Neural crest cell (in vitro differentiated cells): ENCODE measurements at places on chromosomes 6 and 20. TPM values are rescaled to one million over a fixed set of nuclear protein-coding genes. Genes with fewer than 3 reads are reported as not detected.
A peak's percentile ranks its signal among the peaks of the same experiment; 100 is the strongest.

The RGS17 gene
- total RNA-seq, result 3.5 and 4.7 TPM in 2 replicates

The ADAT2 gene
- 10.1 and 11.3 TPM in 2 replicates for total RNA-seq

The GLP1R gene
- total RNA-seq, result 0.65 and 0.89 TPM in 2 replicates

The TOMM6 gene
- 248 and 249 TPM in 2 replicates for total RNA-seq

The SMLR1 gene
- not detected in 2 replicates for total RNA-seq

The RIPOR2 gene
- 2.9 and 3.5 TPM in 2 replicates for total RNA-seq

The XKR7 gene
- 4.5 and 4.9 TPM in 2 replicates for total RNA-seq

The SLC12A5 gene
- 9.6 and 10.0 TPM in 2 replicates for total RNA-seq

DNA sequence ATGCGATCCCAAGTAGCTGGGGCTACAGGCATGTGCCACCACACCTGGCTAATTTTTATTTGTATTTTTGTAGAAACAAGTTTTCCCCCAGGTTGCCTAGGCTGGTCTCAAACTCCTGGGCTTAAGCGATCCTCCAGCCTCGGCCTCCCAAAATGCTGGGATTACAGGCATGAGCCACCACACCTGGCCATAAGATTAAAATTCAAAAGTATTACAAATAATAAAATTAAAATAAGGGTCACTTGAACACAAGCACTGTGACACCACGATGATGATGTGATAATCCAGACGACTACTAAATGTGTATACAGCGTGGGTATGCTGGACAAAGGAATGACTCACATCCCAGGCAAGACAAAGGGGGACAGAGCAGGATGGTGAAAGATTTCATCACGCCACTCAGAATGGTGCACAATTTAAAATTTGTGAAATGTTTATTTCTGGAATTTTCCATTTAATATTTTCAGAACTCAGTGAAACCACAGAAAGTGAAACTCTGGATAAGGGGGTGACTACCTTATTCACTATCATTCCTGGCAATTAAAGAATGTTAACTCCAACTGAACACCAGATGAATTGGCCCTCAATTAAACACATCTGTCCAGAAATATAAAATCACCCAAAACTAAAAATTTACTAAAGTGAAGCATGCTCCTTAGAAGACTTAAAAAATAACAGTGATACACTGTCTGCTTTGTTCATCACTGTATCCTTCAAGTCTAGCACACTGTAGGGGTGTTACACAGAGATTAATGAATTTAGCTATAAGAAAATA, 13.1 kb downstream of the B4GALT5 start:
- H3K4me3 ChIP-seq, result no peak overlapping the region
- no peak for DNase-seq
- H3K27ac ChIP-seq, result peak overlapping the region; percentile 96

DNA sequence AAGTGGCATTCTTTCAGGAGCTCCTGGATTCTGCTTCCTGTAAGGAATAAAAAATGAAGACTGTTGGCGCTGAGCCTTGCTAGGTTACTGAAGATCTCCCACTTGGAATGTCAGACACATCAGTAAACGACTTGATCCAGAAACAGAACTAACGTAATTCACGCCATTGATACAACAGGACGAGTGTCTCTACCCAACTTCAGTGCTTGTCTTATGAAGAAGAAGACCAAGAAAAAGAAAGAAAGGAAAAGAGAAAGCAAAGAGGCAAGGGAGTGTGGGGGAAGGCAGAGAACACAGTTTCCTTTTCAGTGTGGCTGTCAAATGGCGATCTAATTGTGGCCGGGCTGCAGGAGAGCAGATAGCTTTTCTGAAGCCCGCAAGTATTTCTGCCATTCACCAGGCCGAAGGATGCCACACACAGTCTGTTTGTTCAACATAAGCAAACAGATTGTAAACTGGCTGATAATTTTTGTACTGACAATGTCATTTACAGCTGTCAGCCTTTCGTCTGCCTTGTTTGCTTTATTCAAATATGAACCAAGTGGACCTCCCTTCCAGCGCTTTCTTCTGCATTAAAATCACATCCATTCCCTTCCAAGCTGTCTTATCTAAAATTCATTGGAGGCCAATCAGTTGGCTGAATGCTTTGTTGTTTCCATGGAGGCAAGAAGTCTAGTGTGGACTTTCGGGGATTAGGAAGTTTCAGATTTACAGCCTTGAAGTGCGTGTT, 180.6 kb downstream of the FOXA2 start:
- H3K36me3 ChIP-seq, result no peaks in the 10 kb centered on the region
- H3K27me3 ChIP-seq, result peaks cover 97% of the 10 kb centered on the region
- H3K27ac ChIP-seq, result no peak overlapping the region
- peak overlapping the region; percentile 23 for H3K4me3 ChIP-seq
- no peak for DNase-seq
- H3K4me1 ChIP-seq, result peaks cover 19% of the 10 kb centered on the region

DNA sequence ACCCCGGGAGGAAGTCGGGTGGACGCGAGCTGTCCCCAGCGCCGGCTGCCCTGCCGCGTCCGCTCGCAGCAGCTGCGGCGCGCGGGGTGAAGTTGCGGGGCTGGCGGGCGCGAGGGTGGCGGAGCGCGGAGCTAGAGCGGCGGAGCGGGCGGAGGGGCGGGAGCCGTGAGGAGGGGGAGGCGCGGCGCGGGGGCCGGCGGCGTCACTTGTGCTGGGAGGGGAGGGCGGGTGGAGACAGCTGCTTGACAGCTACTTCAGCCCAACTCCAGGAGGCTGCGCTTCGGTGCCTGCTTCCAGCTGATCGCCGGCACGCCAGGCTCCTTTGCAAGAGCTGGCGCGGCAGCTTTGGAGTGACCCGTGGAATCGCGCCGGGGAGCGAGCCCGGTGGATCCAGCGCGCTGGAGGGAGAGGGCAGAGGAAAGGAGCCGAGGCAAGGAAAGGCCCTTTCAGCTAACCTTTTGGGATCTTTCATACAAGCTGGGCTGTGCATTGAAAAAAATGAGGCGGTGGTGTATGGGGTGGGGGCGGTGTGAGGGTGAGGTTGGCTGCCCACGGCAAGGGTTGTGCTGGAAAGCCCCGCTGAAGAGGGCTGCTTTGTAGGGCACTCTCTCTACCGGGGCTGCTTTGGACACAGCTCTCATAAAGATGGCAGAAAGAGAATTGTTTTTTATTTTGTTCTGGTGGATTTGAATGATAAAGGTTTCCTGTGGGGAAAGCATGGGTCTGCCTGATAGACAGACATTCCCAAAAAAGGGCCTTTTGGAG, 24.6 kb downstream of the RIPOR2 start:
- H3K4me1 ChIP-seq, result peaks cover 48% of the 10 kb centered on the region
- peaks cover 2% of the 10 kb centered on the region for H3K36me3 ChIP-seq
- peaks cover 50% of the 10 kb centered on the region for H3K27me3 ChIP-seq
- no peak overlapping the region for H3K27ac ChIP-seq
- H3K4me3 ChIP-seq, result peak overlapping the region; percentile 91
- peak; percentile 36 for DNase-seq

GRCh38 chr20:48733296-48733790, 94.5 kb downstream of the PREX1 start:
- peak overlapping the region; percentile 81 for H3K27ac ChIP-seq
- no peak overlapping the region for H3K4me3 ChIP-seq
- no peaks in the 10 kb centered on the region for H3K27me3 ChIP-seq
- H3K36me3 ChIP-seq, result peaks cover 30% of the 10 kb centered on the region

DNA sequence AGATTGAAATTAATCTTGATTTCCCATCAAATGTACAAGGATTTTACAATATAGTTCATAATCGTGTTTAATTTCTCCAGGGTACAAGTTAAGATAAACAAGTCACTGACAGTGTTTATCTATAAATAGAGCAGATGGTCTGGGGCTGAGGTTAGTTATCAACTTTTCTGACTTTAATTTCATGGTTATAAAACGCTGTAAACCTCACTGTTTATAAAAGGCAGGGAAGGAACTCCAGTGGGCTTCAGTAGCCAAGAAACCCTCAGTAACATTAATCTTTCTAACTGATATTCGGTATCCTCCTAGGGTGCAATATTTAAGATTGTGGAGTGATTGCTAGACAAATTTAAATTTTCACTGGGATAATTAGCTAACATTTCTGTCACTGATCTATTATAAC, 68.6 kb downstream of the GFRAL start:
- no peak for DNase-seq
- no peak overlapping the region for H3K4me3 ChIP-seq
- no peaks in the 10 kb centered on the region for H3K4me1 ChIP-seq
- no peak overlapping the region for H3K27ac ChIP-seq
- no peaks in the 10 kb centered on the region for H3K27me3 ChIP-seq

- DNase-seq, result no peak
- no peaks in the 10 kb centered on the region for H3K27me3 ChIP-seq
- H3K36me3 ChIP-seq, result no peaks in the 10 kb centered on the region
- no peak overlapping the region for H3K27ac ChIP-seq
- peaks cover 10% of the 10 kb centered on the region for H3K4me1 ChIP-seq
Observed at GRCh38 chr20:53381568-53382262, 211.9 kb downstream of the ZNF217 start.

- no peak overlapping the region for H3K4me3 ChIP-seq
- no peak for DNase-seq
- H3K4me1 ChIP-seq, result no peaks in the 10 kb centered on the region
- no peak overlapping the region for H3K27ac ChIP-seq
- no peaks in the 10 kb centered on the region for H3K36me3 ChIP-seq
Observed at GRCh38 chr6:132650429-132650828, 8.6 kb downstream of the TAAR1 start.

GRCh38 chr6:57137350-57137749, 34.8 kb upstream of the BAG2 start:
- peaks cover 32% of the 10 kb centered on the region for H3K36me3 ChIP-seq
- H3K4me3 ChIP-seq, result no peak overlapping the region
- H3K4me1 ChIP-seq, result peaks cover 11% of the 10 kb centered on the region
- DNase-seq, result no peak
- no peak overlapping the region for H3K27ac ChIP-seq

- H3K27ac ChIP-seq, result no peak overlapping the region
- H3K4me1 ChIP-seq, result no peaks in the 10 kb centered on the region
- peaks cover 2% of the 10 kb centered on the region for H3K36me3 ChIP-seq
- H3K4me3 ChIP-seq, result no peak overlapping the region
Observed at GRCh38 chr6:75116946-75117345, 88.9 kb downstream of the COL12A1 start.

GRCh38 chr20:58144096-58144495, 84.4 kb downstream of the ANKRD60 start:
- no peaks in the 10 kb centered on the region for H3K4me1 ChIP-seq
- no peak overlapping the region for H3K4me3 ChIP-seq
- DNase-seq, result no peak
- peaks cover 1% of the 10 kb centered on the region for H3K36me3 ChIP-seq
- H3K27me3 ChIP-seq, result peaks cover 11% of the 10 kb centered on the region
- H3K27ac ChIP-seq, result no peak overlapping the region

- H3K27ac ChIP-seq, result no peak overlapping the region
- no peaks in the 10 kb centered on the region for H3K4me1 ChIP-seq
- H3K27me3 ChIP-seq, result peaks cover 2% of the 10 kb centered on the region
- no peak for DNase-seq
- H3K4me3 ChIP-seq, result no peak overlapping the region
Observed at GRCh38 chr20:31821427-31821826, 2.3 kb downstream of the MYLK2 start.

DNA sequence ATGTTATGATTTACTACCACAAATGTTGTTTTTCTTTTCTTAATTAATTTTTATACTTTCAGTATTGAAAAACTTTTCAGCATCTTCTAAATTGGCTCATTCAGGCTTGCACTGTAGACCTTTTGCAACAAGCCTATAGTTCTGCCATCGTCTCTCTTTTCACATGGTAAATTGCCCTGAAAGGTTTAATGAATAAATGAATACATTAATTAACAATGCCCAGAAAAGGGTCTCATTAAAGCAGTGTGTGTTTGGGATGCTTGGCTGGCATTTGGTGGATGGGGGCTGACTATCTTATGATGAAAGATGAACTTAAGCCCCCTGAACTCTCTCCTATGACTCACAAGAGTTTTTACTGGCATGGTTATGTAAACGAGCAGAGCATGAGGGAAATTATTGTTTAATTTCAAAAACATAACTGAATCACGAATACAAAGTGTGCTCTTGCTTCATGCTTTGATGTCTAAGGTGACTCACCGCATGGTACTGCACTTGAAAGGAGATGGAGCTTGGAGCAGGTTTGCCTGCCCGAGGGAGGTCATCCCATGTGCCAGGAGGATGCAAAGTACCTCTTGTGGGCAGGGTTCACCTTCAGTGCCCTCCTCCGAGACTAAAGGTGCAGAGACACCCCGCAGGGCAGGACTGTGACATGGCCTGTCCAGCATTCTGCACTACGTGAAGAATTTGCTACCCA, 13.8 kb upstream of the PCK1 start:
- no peak for DNase-seq
- H3K36me3 ChIP-seq, result no peaks in the 10 kb centered on the region
- H3K4me1 ChIP-seq, result peaks cover 9% of the 10 kb centered on the region
- H3K4me3 ChIP-seq, result no peak overlapping the region
- H3K27ac ChIP-seq, result no peak overlapping the region

- peak overlapping the region; percentile 21 for H3K27ac ChIP-seq
- H3K27me3 ChIP-seq, result no peaks in the 10 kb centered on the region
- peaks cover 52% of the 10 kb centered on the region for H3K4me1 ChIP-seq
- DNase-seq, result no peak
- no peak overlapping the region for H3K4me3 ChIP-seq
Observed at GRCh38 chr6:107539409-107539808, 49.5 kb downstream of the SOBP start.

DNA sequence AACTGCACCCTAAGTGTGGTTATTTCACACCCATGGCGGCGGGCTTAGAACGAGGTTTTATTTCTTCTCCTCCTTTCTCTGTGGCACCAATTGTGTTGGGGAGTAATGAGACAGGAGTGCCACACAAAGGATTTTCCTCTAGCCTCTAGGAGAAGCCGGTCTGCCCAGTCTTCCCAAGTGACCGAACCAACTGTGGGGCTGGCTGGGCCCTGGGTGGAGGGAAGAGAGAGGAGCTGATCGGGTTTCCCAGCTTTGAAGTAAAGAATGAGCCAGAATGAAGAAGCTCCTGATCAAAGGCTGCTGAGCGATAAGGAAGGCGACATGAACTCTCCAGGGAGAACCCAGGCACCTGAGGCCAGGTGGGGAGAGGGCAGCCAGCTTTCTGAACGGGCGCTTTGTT, 616.0 kb upstream of the BTBD3 start:
- no peaks in the 10 kb centered on the region for H3K36me3 ChIP-seq
- no peaks in the 10 kb centered on the region for H3K27me3 ChIP-seq
- H3K27ac ChIP-seq, result no peak overlapping the region
- no peak overlapping the region for H3K4me3 ChIP-seq
- no peak for DNase-seq

DNA sequence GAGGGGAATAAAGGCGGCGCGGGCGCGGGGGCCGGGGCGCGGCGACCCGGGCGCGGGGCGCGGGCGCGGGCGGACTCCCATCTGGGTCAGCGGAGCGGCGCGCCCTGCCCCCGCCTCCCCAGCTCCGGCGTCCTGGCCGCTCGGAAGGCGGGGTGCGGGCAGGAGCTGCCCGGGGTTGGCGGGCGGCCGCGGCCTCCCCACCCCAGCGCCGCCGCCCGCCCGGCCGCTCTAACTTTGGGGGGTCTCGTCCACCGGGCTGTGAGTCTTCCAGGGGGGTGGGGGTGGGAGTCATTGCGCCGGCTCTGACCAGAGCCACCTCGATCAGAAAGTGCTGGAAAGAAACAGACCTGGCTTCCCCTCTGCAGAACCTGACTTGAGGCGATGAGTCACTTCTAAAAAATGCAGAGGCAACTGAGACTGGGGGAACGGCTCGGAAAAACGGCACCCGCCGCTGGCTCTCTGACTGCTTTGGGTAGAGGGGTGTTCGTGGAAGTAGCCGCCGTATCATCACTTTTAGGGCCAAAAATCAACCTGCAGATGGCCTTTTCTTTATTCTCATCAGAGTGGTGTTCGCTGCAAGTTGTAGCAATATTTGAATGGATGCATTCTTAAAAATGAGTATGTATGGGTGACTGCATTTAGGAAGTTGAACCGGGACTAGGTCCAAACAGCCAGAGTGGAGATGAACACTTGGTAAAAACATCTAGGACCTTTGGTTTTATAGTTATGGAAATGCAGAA, 667 bp downstream of the CAP2 start:
- peak overlapping the region; percentile 99 for H3K27ac ChIP-seq
- DNase-seq, result peak; percentile 29
- peak overlapping the region; percentile 97 for H3K4me3 ChIP-seq
- H3K4me1 ChIP-seq, result peaks cover 23% of the 10 kb centered on the region
- peaks cover 7% of the 10 kb centered on the region for H3K36me3 ChIP-seq
- H3K27me3 ChIP-seq, result no peaks in the 10 kb centered on the region
